AG04450 (cell line): ENCODE measurements at places on chromosomes 2 and 18. TPM values are rescaled to one million over a fixed set of nuclear protein-coding genes. Genes with fewer than 3 reads are reported as not detected.

Gene TIA1
- polyA plus RNA-seq: 139 and 192 TPM in 2 replicates

Gene ASXL3
- 0.16 and 0.19 TPM in 2 replicates for polyA plus RNA-seq

Gene MGAT5
- 115 and 119 TPM in 2 replicates for polyA plus RNA-seq

Gene TFPI
- 73.2 and 91.2 TPM in 2 replicates for polyA plus RNA-seq

Gene RTKN
- polyA plus RNA-seq: 12.6 and 12.7 TPM in 2 replicates

Gene MAL
- polyA plus RNA-seq: not detected in 2 replicates

Gene PKDCC
- 87.0 and 107 TPM in 2 replicates for polyA plus RNA-seq

Gene ZNF516
- polyA plus RNA-seq: 15.0 and 15.5 TPM in 2 replicates

DNA sequence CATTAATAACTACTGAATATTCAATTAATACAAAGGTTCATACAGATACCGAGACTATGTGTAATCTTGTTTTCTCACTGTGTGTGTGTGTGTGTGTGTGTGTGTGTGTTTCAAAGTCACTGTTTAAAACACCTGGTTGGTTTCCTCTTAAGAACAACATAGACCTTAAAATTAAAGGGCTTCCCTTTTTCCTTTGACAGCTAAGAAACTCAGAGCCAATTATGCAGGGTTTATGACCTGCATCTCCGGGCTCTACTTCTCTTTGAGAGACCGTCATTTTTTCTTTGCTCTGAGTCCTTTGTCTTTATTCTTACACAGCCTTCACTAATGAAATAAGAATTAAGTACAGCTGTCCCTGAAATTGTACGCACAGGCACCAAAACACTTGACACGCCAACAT is 145.6 kb downstream of the HDAC4 start:
- no peak for DNase-seq

DNA sequence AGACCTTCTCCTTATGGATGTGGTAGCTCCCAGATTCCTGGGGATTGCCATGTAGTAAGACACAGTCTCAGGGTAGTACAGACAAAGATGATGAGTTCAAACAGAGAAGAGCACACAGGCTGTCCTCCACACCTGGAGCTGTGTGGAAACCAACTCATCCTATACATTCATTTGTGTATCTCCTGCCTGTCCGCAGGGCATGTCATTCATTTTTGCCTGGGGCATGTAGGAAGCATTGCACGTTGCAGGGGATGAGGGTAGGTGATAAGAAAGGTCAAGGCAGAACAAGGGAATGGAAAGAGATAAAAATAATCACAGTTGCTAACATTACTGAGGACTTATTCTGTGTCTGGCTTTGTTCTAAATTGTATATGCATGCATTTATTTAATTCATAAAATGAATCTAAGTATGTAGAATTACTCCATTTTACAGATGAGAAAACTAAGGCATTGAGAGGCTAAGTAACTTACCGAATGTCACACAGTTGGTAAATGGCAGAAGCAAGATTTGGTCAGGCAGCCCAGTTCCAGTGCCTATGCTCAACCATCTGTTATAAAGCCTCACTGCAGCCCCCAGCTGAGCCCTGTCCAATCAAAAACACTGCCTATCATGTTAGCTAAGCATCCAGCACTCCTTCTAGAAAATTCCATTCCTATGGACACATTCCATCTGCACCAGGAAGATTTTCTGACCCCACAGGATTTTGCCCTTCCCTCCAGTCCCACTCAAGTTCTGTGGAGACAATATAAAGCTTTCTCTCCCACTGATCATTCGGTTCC is 81.0 kb downstream of the SUMO1 start:
- no peak for DNase-seq

DNA sequence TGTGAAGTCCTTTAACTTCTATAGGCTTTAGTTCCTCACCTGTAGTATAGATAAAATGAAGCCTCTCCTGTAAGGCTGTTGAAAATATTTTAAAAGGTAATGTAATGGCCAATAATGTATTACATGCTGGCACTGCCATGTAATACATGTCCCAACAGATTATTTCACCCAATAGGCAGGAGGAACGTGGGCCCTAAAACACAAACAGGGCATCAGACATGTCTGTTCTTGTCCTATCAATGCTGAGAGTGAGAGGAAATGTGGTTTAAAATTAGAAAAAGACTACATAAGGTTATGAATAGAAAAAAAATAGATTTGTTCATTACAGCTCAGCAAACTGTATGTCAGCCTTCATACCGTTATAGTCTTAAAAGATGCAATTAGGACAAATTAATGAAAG is 492.7 kb upstream of the DDX18 start:
- DNase-seq: no peak

- DNase-seq: no peak
Observed at GRCh38 chr2:26946841-26947784, 23.3 kb upstream of the MAPRE3 start.

- no peak for DNase-seq
Observed at GRCh38 chr2:181394741-181395437, 62.3 kb upstream of the ITGA4 start.
